Left lung (tissue), 14 donors: ENCODE measurements at places on chromosomes 1 and 21. TPM values are rescaled to one million over a fixed set of nuclear protein-coding genes. Genes with fewer than 3 reads are reported as not detected.

Gene EFNA1
- 83.5 TPM for polyA plus RNA-seq

Gene APOBEC4
- 0.87 TPM for polyA plus RNA-seq

Gene GABRD
- polyA plus RNA-seq, result 14.2 TPM

Gene TMEM201
- polyA plus RNA-seq, result 21.5 TPM
